ENCODE measurements at places on chromosomes 4 and X. TPM values are rescaled to one million over a fixed set of nuclear protein-coding genes. Genes with fewer than 3 reads are reported as not detected.

Gene TEX11
- total RNA-seq = 0.28 TPM

Gene UGDH
- 79.4 TPM for total RNA-seq

Gene SLC10A3
- 27.3 TPM for total RNA-seq

Gene BTK
- 13.9 TPM for total RNA-seq

Gene ARMCX4
- total RNA-seq = 16.0 TPM

Gene CFI
- 248 TPM for total RNA-seq

Gene CYSLTR1
- total RNA-seq = 5.5 TPM

Gene STOX2
- 31.8 TPM for total RNA-seq

Gene LETM1
- 46.4 TPM for total RNA-seq

Gene GNRHR
- not detected for total RNA-seq

Gene TRIML2
- not detected for total RNA-seq
